ENCODE measurements at places on chromosomes 5 and 9.

DNA sequence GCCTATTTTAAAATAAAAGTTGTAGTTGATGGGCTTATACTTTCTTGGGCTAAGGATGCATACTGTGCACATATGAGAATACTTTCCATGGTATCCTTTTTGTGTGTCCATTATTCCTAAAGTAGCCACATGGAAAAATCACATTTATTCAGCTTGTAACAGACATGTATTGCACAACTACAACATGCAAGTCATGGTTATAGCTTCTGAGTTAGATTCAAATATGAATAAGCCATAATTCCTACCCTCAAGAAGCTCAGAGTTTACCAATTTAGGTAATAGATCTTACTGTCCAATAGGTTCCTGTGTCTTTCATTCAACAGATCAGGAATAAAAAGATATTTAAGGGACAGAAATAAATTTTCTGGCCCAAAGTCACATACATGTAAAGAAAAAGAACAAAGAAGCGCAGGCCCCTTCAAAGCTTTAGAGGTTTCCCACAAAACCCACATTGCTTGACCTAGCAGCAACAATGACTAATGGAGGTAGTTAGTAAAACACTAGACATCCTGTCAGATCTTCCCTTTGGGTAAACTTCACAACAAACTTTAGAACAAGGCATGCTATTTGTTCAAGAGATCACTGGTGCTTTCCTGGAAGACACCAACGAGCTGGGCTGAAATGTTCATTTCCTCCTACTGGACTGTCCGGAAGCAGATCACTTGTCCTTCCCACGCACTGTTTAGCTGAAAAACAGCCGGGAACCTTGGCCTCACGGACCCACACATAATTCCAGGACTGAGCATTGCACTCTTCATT is 78.4 kb upstream of the ITGA1 start:
- no peak for DNase-seq

DNA sequence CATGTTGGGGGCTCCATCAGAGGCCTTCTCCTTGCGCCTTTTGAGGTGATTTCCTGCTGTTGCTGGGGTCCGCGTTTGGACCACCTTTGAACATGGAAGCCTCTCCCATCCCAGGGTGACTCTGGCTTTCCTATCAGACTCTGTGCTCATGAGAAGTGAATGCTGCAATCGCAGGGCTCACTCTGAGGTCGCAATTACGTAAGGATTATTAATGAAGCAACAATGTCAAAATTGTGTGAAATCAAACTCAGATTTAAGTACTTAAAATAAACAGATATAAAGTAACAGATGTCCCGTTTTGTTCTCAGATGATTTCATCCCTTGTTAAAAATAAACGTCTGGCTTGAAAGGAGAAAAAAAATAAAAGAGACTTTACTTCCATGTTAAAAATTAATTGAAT is 634.2 kb downstream of the BNC2 start:
- DNase-seq, result no peak

- DNase-seq, result no peak
Measured at GRCh38 chr5:75051217-75051751, 1.1 kb downstream of the GCNT4 start.

DNA sequence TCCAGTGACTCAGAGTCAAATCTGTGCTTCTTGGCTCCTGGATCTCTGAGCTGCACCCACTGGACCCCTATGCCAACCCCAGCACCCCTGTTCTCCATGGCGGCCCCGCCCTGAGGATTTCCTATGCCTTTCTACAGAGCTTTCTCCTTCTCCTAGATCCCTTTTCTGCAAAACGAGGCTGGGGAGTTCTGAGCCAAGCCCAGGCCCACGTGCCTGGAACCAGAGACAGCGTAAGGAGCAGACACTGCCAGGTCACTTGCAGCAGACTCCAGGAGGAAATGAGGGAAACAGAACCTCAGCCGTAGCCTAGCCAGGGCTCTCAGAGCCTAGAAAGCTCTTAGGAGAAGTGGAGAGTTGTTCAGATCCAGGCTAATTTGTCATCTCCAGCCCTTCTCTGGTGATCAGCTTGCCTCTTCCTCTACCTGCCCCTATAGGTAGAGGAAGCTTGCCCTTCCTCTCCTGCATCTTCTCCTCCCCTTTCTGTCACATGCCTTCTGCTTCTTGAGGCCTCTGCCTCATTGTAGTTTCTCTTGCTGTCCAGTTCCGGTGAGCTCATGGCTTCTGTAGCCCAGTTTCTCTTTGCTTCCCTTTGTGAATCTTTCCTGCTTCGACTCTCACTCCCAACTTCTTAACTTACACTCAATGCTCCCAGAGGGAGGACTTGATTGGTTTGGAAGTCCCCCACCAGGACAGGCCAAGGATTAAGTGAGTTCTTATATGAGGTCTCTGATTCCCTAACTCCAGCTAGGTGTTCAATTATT is 163.4 kb downstream of the RGS3 start:
- no peak for DNase-seq

DNA sequence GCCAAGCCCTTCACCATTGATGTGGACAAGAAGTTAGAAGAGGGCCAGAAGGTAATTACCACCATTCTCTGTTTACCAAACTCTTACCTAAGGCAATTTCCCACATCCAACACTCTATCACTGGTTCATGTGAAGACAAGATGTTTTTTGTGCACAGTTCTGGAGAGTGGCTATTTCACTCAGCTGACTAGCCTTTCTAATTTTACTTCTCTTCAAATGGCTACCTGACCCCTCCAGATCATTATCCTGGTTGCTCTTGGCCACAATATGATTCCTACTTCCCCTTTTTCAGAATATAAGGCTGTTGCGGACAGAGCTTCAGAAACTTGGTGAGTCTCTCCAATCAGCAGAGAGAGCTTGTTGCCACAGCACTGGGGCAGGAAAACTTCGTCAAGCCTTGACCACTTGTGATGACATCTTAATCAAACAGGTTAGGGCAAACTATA is 7.1 kb downstream of the KIF20A start:
- no peak for DNase-seq
